ENCODE measurements at places on chromosomes 13 and 19.

DNA sequence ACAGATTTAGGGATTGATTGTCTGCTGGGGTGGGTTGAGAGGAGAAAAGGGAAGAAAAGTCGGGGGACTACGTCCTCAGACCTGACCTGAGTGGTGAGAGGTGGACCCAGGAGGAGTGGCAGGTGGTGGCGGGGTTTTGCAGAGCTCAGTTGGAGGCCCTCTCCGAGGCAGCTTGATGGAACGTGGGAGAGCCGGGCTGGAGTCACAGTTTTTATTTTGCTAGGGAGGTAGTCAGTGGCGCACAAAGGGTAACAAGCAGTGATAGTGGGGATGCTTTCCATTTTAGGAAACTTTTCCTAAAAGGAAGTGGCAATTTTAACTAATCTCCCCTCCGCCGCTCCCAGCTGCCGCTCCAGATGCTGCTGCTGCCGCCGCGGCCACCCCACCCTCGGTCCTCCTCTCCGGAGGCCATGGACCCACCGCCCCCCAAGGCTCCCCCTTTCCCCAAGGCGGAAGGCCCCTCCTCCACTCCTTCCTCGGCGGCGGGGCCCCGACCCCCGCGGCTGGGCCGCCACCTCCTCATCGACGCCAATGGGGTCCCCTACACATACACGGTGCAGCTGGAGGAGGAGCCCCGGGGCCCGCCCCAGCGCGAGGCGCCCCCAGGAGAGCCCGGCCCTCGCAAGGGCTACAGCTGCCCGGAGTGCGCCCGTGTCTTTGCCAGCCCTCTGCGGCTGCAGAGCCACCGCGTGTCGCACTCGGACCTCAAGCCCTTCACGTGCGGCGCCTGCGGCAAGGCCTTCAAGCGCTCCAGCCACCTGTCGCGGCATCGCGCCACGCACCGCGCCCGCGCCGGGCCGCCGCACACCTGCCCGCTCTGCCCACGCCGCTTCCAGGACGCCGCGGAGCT, 1.1 kb upstream of the ZNF581 start:
- DNase-seq: no peak

DNA sequence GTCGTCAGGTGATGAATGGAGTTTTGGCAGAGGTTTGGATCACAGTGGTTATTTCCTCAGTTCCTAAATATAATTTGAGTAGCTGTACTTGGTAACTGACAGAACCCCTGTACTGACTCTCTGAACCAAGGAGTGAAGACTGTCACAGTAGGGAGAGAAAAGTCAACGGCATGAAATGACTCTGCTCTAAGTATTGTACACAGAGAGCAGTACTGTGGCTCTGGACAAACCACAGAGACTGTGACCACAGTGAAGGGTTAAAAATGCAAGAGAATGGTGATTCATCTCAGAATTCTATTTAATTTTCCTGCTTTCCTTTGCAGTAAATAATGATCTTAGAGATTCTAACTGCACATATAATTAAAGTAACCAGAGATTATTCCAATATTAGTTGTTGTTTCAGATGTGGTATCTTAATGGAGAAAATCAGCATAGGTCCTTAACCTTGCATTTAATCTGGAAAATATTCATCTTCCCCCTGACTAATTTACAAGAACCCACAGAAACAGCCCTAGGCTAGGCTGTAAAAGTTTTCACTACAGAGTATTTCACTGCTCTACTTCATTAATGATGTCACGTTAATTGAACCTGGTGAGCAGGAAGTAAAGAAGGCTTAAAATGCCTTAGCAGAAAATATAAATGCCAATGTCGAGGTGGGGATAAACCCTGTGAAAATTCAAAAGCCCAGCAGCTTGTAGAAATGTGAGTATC, 221.9 kb downstream of the LIG4 start:
- no peak for DNase-seq

DNA sequence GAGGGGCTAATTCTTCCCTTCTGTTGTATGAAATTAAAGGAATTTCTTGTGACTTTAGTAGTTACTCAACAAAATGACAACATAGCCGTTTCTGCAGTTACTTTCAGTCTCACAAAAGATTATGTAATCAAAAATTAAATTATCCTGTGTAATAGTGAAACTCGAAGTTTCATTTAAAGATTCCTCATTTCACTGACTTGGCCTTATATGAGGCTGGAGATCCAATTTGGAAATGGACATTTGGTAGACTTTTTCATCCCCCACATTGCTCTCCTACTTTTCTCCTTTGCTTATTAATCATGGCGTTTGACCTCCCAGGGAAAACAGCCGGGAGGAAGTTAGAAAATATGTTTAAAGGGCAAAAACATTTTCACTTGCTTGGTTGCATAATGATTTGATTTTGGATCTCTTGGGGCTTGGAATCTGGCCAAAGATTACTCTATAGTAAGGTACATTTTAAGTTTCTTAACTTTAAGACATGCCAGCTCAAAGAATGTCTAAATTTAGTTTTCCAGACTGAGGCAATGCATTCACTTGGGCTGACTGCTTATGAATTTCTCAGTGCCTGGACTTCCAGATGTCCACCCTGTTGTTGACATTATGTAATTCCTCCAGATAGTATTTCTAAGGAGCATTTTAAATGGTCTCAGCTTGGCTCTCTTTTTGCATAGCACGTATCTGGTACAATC, 1364.9 kb upstream of the MIR17HG start:
- no peak for DNase-seq

GRCh38 chr13:50512474-50513299, 330.8 kb downstream of the DLEU7 start:
- no peak for DNase-seq
